Mesothelial cell of epicardium (in vitro differentiated cells): ENCODE measurements at places on chromosomes 4 and X. TPM values are rescaled to one million over a fixed set of nuclear protein-coding genes. Genes with fewer than 3 reads are reported as not detected.

- H3K27ac ChIP-seq, result no peak overlapping the region
- H3K27me3 ChIP-seq, result peaks cover 8% of the 10 kb centered on the region
- H3K4me3 ChIP-seq, result no peak overlapping the region
- no peaks in the 10 kb centered on the region for H3K4me1 ChIP-seq
- no peak for DNase-seq
- H3K36me3 ChIP-seq, result no peaks in the 10 kb centered on the region
Observed at GRCh38 chr4:17771284-17771908, 10.0 kb downstream of the FAM184B start.

GRCh38 chr4:24248674-24249630 is 335.4 kb downstream of the DHX15 start:
- no peak overlapping the region for H3K27ac ChIP-seq
- DNase-seq, result no peak
- H3K27me3 ChIP-seq, result peaks cover 7% of the 10 kb centered on the region
- no peaks in the 10 kb centered on the region for H3K36me3 ChIP-seq

DNA sequence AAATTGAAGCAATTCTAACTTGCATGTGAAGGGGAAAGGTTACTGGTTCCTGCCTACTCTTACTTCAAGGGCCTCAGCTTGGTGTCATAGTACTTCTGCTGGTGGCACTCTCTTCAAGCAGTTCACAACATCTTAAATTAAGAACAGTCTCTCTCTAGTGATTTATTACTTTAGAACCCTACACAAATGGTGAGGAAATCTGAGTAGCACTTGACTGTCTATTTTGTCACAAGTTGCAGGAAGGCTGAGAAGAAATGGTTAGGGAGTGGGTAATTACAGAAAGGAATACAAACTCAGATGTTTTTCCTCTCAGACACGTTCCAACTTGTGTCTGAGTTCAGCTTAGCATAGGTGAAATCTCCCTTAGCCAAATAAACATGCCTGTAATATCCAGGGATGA is 242.3 kb upstream of the GRIA3 start:
- no peak overlapping the region for H3K4me3 ChIP-seq
- no peaks in the 10 kb centered on the region for H3K36me3 ChIP-seq
- no peak overlapping the region for H3K27ac ChIP-seq
- no peaks in the 10 kb centered on the region for H3K27me3 ChIP-seq
- H3K4me1 ChIP-seq, result no peaks in the 10 kb centered on the region
- DNase-seq, result no peak

DNA sequence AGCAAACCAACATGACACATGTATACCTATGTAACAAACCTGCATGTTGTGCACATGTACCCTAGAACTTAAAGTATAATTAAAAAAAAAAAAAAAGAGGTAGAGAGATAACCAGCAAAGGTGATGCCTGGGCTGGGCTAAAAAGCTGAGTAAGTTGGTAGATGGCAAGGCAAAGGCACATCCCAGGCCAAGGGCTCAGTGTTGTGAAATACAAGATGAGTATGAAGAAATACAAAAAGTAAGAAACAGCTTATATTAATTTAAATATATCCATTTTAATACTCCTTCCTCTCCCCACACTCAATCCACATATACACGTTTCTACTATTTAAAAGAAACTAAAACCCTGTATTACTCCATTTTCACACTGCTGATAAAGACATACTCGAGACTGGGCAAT is 25.8 kb downstream of the TEC start:
- DNase-seq, result no peak
- H3K36me3 ChIP-seq, result peaks cover 2% of the 10 kb centered on the region
- no peaks in the 10 kb centered on the region for H3K27me3 ChIP-seq
- H3K4me3 ChIP-seq, result no peak overlapping the region

Gene SATL1
- total RNA-seq, result 0.56 to 0.72 TPM (median 0.58 TPM) in 3 replicates

Gene ALB
- total RNA-seq, result 0.59 to 1.5 TPM (median 0.63 TPM) in 3 replicates
